GM04503 (cell line): ENCODE measurements at places on chromosomes 7 and 10.

DNA sequence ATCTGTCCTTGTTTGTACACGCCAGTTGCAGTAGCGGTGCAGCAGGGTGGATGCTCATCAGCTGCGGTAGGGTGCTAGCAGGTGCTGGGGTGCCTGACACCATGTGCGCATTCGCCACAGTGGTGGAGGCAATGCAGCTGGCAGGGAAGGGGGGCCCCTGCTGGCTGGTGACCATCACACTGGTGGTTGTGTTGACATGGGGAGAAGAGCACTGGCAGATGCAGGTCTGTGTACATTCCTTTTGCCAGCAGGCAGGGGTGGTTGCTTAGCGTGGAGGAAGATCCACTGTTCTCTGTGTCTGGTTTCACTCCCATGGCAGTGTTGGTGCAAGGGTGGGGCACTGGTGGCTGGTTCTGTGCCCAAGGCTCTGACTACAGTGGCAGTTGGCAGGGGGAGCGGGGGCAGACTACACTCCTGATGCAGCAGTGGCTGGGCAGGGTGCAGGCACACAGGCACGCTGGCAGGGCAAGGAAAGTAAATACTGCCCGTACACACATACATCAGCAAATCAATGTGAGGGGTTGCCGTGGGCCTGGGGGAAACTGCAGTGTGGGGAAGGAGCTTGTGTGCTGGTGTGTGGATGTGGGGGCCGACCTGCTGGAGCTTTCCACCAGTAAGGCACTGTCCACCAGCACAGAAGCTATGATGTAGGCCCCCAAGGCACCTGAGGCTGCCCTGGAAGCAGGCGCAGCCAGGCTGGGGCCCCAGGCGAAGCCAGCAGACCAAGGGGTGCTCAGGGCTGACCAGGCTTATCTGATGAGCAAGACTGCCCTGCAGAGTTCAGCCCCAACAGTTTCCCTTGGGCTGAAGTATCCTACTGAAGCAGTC lies 87.2 kb upstream of the UNC5B start:
- no peak for DNase-seq

GRCh38 chr7:270351-270983 lies 19.5 kb upstream of the FOXL3 start:
- no peak for DNase-seq

DNA sequence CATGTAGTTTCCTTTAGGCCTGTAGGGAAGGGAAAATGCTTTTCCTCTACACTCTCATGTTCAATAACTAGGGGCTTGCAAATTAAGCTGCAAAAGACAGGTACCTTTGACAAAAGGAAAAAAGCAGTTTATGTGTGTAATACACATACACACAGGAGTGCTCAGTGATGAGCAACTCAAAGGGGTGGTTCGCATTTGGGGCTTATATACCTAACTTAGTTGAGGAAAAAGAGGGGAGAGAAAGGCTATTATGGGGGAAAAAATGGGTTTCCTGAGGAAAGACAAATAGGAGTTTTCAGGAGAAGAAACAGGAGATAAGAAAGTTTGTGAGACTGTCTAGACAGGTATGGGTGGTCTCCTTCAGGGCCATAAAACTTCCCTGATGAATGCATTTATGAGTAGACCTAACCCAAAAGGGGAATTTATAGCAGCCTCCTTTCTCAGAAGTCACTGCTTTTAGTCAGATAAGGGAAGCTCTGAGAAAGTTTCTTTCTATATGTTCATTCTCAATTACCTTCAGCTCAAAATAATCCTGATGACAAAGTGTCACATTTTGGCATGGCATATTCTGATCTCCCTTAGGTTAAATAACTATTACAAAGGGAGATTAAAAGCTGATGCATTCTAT lies 55.2 kb upstream of the EZH2 start:
- no peak for DNase-seq

GRCh38 chr10:72006026-72006425 lies 41.8 kb downstream of the CHST3 start:
- no peak for DNase-seq

DNA sequence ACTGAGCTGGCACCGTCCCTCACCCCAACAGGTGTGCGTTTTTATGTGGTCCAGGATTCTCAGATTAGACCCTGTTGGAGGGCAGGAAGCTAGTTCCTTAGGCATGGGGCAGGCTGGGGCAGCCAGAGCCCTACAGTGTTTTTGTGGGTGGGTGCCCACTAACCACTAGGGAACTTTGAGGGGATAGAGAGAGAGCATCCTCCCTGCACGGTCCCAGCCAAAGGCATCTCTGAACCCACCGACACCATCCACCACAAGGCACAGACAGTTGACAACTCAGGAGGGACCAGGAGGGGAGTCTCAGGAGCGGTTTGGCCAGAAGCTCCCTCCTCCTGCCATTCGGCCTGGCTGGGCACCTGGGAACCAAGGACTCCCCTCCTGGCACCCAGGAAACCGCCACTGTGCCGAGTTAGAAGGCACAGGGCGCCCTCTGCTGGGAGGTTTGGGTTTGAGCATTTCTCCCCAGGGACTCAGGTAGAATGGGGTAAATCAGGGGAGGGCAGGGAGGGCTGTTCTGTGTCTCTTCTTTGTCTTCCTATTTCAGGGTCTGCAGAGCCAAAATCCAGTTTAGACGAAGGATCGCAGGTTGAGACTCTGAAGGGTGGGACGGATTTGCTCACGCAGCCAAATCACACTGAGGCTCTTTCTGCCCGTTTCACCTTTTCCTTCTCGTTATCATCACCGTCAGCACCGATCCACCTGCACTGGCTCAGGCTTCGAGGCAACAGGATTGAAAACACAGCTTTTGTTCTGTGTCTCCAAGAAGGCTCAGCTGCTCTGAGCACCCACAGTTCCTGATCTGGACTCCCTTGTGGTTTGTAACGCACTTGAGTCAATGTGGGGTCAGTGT lies 84.8 kb upstream of the COL13A1 start:
- DNase-seq: no peak

GRCh38 chr7:118076564-118076963 lies 107.4 kb upstream of the LSM8 start:
- no peak for DNase-seq

DNA sequence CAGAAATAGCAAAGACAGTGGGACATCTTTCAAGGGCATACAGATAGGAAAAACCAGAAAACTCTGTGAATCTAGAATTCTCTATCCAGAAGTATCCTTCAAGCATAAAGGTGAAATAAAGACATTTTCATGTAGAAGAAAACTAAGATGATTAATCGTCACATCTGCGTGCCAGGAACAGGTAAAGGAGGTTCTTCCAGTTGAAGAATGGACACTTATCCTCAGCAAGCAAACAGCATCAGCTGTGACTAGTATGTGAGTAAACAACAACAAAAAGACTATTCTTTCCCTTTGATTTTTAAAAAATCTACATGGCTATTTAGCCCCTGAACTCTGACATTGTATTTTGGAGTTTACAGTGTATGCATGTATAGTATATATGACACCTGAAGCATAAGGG lies 124.9 kb downstream of the LRMDA start:
- DNase-seq: no peak

DNA sequence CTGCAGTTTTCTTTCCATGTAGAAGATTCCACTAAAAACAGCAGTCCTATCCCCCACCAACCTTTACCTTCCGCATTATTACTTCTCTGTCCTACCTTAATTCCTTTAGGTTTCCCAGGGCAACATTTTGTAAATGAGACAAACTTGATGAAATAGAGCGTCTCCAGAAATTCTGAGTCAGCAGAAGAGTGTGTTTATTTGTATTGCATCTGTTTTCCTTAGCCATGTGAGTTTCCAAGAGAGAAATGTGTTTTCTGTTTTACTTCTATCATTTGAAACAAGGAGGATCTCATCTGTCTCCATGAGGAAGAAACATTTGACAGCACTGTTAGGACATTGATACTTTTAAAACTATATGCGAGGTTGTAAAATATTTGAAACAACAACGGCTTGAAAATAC lies 244.2 kb upstream of the PLXDC2 start:
- DNase-seq: no peak

DNA sequence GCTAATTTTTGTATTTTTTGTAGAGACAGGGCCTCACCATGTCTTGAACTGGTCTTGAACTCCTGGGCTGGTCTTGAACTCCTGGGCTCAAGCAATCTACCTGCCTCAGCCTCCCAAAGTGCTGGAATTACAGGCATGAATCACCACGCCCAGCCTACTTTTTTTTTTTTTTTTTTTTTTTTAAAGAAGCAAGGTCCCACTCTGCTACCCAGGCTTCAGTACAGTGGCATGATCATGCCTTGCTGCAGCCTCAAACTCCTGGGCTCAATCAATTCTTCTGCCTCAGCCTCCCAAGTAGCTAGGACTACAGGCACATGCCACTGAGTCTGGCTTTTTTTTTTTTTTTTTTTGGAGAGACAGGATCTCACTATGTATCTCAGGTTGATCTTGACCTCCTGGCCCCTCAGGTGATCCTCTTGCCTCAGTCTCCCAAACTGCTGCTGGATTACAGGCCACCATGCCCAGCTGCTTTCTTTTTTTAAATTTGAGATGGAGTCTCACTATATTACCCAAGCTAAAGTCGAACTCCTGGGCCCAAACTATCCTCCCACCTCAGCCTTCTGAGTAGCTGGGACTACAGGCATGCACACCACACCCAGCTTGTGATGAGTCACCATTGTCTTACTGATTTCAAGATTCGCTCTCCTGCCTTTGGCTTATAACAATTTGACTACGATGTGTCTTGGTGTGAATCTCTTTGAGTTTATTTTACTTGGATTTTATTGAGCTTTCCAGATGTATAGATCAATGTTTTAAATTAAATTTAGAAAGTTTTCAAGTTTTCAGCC lies 9.0 kb downstream of the RPEL1 start:
- DNase-seq: no peak

GRCh38 chr10:45421221-45422097 lies 47.4 kb downstream of the ALOX5 start:
- DNase-seq: no peak

DNA sequence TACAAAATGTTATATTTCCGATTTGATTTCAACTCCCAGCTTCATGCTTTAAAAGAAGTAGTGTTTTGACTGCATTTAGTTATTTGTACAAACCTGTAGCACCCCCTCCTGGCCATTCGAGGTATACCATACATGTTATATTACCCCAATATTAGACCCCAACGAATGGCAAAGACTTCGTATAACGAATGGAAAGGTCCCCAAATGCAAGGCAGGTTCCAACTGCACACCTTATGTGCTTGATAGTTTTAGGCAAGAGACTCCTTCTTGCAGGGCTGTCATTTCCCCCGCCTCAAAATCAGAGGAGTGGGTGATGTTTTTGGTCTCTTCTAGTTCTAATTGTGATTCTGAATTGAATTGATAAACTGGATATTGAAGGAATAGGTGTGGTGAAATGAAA lies 101.1 kb upstream of the TARP start:
- DNase-seq: no peak
